ENCODE measurements at places on chromosomes 6 and 20.

DNA sequence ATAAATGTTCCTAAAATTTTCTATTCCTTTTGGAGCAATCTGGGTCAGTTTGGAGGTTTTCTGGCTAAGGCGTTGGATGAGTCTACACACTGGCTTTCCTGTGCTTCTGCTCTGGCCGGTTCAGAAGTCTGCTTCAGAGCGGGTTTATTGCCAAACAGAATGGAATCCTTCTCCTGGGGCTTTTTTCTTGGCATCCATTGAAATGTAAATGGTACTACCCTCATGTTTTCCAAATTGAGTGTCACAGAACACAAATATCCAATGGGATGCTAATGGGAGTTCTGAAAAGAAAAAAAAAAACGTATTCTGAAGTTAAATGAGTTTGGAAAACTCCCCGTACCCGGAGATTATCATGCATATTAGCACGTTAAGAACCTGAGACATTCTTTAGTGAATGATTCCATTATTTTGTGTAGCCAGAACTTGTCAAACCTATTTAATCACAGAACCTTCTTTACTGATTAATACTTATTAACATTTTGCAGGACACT lies 930.3 kb downstream of the QKI start:
- no peak for DNase-seq

DNA sequence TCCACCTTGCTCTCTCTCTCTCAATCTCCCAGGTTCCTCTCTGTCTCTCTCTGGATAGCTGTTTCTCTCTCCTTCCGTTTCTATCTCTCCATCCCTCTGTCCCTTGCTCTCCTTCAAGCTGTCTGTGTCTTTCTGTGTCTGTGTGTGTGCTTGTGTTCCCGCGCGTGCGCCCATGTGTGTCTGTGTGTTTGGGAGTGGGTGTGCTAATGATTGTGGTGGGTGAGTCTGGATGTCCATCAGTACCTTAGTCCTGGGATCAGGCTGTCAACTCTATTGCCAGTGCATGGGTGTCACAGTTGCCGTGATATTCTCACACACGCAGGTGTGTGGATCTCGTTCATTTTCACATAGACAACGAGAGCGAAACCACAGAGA lies 1380.6 kb upstream of the DEFB115 start:
- no peak for DNase-seq

GRCh38 chr6:139235661-139236060 lies 56.1 kb downstream of the TXLNB start:
- no peak for DNase-seq

DNA sequence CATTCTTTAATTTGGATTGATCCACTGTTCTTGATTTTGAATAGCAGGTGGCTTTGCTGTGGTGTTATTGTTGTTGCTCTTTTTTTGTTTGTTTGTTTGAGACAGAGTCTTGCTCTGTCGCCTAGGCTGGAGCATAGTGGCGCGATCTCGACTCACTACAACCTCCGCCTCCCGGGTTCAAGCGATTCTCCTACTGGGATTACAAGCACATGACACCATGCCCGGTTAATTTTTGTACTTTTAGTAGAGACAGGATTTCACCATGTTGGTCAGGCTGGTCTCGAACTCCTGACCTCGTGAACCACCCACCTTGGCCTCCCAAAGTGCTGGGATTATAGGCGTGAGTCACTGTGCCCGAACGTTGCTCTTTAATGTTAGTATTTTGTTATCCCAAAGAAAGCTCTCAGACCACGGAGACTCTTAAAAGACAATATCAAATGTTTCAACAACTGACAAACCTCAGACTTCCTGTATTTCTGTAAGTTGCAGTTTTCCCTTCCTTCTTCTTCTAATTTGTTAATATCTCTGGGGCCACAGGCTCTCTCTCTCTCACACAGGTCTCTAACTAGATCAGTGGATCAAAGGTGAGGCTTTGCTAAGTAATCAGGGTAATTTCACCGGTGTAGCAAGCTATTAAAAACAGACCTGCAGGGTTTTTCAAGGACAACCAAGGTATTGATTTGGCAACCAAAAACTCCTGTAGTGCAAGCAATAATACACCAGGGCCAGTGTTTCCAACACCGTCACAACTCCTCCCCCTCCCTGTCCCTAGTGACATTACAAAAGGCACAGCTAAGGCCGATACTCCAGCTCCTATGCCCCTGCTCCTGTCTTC lies 48.8 kb upstream of the ZNF217 start:
- peak; percentile 49 for DNase-seq

DNA sequence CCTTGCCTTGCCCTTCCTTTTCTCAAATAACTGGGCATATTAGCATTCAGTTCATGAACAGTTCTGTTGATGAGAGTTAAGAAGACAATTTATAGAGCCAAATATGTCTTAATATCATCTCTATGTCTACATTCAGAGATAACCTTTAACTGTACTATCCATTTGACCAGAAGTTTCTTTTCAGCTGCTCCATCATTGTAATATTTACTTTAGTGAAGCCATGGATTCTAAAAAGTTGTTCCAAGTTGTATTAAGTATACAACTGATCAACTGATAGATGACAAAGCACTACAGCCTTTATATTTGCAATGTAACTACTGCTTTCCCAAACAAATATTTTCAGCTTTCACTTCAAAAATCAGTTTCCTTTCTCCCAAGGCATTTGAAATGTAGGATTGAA lies 1252.7 kb downstream of the EPHA7 start:
- DNase-seq: no peak

DNA sequence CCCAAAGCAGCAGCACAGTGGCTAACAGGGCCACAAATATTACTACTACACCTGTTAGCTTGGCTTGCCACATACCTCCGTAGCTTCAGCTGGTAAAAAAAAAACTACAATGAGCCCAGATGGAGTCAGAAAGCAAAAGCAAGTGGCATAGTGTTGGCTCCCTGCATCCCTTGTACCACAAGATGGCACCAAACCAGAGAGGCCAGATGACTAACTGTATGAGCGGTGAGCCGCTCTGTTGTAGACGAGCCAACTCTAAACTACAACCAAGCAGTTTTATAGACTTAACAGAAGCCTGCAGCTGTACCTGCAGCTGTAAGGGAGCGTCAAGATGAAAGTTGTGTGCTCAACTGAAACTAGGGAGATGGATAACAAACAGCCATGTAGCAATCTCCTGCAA lies 84.5 kb upstream of the MCHR2 start:
- no peak for DNase-seq

DNA sequence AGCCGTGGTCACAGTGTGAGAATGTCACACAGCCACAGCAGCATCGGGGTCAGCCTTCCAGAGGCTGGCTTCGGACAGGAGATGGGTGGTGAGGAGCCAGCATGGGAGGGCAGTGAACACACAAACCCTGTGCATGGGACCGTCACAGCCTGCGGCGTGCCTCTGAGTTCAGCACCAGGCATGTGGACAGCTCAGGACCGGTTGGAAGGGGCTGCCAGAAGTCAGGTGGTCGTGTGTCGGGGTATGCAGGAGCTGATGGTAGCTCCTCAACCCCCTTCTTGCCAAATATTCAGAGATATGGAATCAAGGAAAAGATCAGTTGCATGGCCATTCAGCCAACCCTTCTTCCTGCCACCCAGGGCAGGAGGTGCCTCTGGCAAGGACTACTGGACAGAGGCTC lies 28.2 kb downstream of the MYT1 start:
- no peak for DNase-seq

DNA sequence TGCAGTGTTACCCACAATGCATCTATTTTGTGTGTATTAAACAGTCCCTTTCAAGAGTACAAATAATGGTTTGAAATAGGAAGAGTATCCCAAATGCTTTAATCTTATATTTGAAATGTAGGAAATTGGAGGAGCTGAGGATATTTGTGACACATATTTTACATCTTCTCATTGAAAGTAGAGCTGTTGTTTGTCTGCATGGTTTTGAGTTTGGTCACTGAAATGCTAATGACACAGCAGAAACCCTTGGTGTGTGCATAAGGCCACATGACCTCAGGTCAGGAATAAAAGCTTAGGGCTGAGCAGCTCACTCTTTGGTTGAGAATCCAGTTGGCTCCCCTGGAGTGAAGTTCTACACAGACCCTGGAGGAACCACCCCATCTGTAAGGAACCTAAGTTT lies 49.8 kb downstream of the TPD52L1 start:
- DNase-seq: no peak

GRCh38 chr6:96725296-96725695 lies 112.0 kb downstream of the GPR63 start:
- no peak for DNase-seq

GRCh38 chr20:5484926-5485325 lies 168.2 kb upstream of the PROKR2 start:
- no peak for DNase-seq

GRCh38 chr6:128483472-128484135 lies 36.8 kb downstream of the PTPRK start:
- DNase-seq: no peak

- no peak for DNase-seq
Measured at GRCh38 chr6:27829453-27830211, 82.6 kb downstream of the OR2B2 start.

DNA sequence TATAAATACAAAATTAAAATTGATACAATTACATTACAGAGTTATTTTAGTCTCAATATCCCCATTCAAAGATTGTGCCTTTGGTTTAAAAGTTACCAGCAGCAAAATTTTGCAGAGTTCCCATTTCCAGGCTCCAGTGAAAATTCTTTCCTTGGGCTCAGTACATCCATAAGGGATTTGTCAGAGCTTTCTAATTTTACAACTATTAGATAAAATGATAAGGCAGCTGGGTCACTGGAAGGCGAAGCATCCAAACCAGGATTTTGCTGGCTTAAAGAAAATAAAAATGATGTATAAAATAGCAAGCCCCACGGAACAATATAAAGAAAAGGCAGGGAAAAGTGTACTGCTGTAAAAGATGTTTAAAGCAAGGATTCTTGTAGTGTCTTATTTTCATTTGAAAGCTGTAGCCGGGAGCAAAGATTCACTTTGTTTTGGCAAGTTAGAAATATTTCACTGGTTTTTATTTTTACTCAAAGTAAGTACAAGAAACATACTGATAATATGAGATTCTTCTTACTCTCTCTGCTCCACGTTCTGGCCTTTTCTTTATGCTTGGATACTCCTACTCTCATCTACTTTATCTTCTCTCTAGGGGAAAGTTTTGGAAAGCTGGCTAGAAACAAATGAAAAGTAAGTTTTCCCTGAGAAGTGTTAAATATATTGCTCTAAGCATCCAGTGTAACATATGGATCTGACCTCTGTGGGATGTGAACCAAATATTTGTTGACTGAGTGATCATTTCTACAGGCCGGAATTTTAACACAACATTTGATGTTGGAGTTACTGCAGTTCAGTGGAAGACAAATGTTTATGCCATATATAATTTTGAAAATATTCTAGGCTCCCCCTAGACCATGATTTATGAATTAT lies 488.4 kb downstream of the PHF3 start:
- no peak for DNase-seq

DNA sequence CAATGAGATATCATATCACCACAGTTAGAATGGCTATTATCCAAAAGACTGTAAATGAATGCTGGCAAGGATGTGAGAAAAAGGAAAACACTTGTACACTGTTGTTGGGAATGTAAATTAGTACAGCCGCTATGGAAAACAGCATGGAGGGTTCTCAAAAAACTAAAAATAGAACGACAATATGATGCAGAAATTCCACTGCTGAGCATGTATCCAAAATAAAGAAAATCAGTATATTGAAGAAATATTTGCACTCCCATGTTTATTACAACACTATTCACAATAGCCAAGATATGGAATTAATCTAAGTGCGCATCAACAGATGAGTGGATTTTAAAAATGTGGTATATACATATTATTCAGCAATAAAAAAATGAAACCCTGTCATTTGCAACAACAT lies 898.9 kb upstream of the MAN1A1 start:
- no peak for DNase-seq

DNA sequence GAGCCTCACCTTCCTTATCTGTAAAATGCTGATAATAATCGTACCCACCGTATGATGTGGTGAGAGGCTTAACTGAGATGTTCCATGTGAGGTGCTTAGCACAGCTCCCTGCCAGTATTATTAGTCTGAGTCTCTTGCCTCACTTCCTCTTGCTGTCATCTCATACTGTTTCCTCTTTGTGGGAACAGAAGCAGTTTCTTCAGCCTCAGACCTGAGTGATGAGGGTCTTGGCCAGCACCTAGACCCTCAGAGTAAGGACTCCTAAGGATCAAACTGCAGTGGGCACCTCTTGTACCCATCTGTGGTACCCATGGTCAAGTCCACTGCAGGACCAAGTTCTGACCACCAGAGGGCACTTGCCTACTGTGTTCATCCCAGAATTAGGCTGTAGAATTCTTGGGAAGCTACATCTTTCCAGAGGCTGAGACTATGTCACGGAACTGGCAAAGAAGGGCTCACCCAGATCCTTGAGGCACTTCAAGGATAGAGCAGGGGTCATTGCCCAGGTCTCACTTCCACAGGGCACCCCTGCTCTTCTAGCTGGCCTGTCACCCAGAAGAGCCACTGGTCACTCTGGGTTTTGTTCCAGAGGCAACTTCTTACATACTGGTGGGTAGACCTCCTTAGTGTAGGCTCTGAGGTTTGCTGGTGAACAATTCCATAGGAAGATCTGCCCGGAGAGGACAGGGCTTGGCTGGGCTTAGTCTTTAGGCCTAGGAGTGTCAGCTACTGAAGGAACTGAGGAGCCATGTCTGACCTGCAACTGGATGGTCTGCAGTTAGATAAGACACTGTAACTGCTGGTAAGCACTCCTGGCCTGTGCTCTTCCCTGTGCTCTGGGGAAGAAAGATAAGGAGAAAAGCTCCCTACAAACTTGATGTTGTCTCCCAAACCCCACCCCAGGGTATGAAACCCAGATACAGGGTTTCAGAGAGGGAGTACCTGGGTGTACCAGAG lies 20.6 kb upstream of the SGK2 start:
- DNase-seq: no peak

GRCh38 chr6:81906041-81906440 lies 153.6 kb upstream of the TENT5A start:
- DNase-seq: no peak

DNA sequence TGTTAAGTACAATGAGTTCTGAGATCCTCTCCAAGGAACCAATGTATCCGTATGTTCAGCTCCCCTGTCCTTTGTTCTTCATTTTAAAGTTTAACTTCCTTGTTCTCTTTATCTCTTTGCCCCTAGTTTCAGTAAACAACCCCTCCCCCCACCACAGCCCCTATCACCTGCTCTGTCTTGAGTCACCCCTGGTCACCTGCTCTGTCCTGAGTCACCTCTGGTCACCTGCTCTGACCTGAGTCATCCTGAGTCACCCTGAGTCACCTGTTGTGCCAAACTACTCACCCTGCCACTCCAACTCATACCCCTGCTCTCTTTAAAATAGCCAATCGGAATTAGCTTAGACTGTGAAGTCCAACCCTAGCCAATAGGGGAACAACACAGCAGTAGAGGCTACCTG lies 288.7 kb upstream of the CDYL start:
- DNase-seq: no peak

GRCh38 chr6:106568530-106568929 lies 60.8 kb downstream of the RTN4IP1 start:
- no peak for DNase-seq

DNA sequence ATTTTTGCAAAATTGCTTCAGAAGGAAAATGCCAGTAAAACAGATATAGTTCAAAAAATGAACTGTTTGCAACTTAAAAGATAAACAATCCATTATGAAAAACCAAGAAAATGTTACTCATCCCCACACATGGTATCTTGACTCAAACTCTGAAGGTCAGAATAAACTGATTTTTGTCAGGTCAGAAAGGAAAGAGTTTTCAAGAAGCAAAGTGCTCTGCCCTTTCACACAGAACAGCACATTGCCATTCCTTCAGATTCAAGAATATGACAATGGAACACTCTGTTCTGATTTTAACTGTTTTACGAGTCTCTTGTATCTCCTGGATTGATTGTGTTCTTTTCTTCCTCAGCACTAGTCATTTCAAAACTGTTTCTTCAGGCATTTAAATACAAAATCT lies 33.8 kb upstream of the NT5E start:
- no peak for DNase-seq
